ENCODE measurements at places on chromosomes 3 and 15. TPM values are rescaled to one million over a fixed set of nuclear protein-coding genes. Genes with fewer than 3 reads are reported as not detected.

The EXD1 gene
- not detected for total RNA-seq

The CHRNA3 gene
- total RNA-seq: not detected

The LMAN1L gene
- 0.92 TPM for total RNA-seq

The STARD9 gene
- 11.6 TPM for total RNA-seq

The FILIP1L gene
- total RNA-seq: 0.44 TPM

The SAMMSON gene
- total RNA-seq: not detected

The HCLS1 gene
- total RNA-seq: 350 TPM

The PRTG gene
- not detected for total RNA-seq

The UQCC5 gene
- 11.7 TPM for total RNA-seq

The CFAP44 gene
- total RNA-seq: 10.3 TPM

The TRAIP gene
- total RNA-seq: 30.9 TPM

The ANKUB1 gene
- total RNA-seq: not detected

The RBMS3 gene
- 0.27 TPM for total RNA-seq

The CCR9 gene
- not detected for total RNA-seq

The RAB8B gene
- total RNA-seq: 115 TPM

The C15orf62 gene
- total RNA-seq: 1.3 TPM
